ENCODE measurements at places on chromosomes 4 and X.

DNA sequence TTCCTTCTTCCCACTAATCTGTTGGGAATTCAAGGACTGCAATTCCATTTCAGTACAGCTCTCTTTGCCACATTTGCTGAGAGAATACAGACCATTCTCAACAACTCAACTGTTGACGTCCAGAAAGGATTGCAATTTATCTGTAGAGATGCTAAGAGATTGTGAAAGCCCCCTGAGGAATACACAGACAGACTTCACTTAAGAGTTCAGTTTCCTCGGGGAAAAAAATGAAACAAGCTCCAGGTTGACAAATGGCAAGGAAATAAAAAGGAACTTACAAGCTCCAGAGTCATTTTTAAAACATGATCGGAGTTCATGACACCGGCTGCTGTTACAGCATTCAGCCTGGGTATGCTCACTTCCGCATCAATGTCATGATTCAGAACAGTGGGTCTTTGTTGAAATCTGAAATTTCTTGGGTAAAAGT, 13.8 kb downstream of the TLR10 start:
- DNase-seq, result no peak

- DNase-seq, result peak; percentile 65
Observed at GRCh38 chr4:127782275-127783025, at the start of gene HSPA4L. TSS of gene HSPA4L (plus strand) at chr4:127782322. CDS start at chr4:127782551, 229 bp downstream.

GRCh38 chr4:141020801-141021261, 112.4 kb downstream of the RNF150 start:
- no peak for DNase-seq

GRCh38 chrX:71638409-71638808, 20.1 kb upstream of the CXCR3 start:
- no peak for DNase-seq

GRCh38 chrX:133677123-133678063, 262.1 kb upstream of the GPC4 start:
- DNase-seq, result no peak

- no peak for DNase-seq
Observed at GRCh38 chr4:63921561-63921960, 487.7 kb downstream of the TECRL start.

DNA sequence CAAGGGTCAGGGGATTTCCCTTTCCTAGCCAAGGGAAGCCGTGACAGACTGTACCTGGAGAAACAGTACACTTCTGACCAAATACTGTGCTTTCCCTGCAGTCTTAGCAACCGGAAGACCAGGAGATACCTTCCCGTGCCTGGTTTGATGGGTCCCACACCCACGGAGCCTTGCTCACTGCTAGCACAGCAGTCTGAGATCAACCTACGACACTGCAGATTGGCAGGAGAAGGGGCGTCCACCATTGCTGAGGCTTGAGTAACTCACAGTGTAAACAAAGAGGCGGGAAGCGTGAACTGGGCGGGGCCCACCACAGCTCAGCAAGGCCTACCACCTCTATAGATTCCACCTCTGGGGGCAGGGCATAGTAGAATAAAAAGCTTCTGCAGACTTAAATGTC, 48.7 kb upstream of the SRD5A3 start:
- DNase-seq, result no peak

- no peak for DNase-seq
Observed at GRCh38 chr4:139559687-139560086, 3.7 kb upstream of the SETD7 start.

DNA sequence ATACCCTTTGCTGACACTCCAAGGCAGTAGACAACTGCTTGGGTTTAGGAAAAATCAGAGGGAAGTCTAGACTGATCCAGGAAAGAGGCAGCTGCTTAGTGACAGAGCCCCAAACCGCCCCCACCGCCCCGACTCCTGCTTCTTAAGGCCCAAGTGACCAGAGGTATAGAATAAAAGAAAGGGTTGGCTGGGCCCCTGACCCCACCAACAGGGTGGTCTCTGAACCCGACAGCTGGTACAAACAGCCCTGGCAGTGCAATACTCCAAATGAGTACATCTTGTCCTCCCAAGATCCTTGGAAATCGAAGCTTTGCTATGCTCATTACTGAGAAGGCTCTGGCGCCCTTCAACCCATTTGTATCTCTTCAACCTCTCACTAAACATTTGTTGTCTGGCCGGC, 78.1 kb upstream of the PLAC1 start:
- no peak for DNase-seq

- DNase-seq, result no peak
Observed at GRCh38 chr4:6076391-6076790, 58.2 kb upstream of the C4orf50 start.

GRCh38 chr4:113560579-113560978, 201.0 kb downstream of the CAMK2D start:
- no peak for DNase-seq

GRCh38 chr4:82248903-82249632, 124.7 kb downstream of the HNRNPD start:
- DNase-seq, result no peak

- DNase-seq, result no peak
Observed at GRCh38 chrX:135543172-135543571, 22.7 kb downstream of the INTS6L start.

- DNase-seq, result no peak
Observed at GRCh38 chrX:153370293-153371055, 30.7 kb downstream of the PNMA6E start.

DNA sequence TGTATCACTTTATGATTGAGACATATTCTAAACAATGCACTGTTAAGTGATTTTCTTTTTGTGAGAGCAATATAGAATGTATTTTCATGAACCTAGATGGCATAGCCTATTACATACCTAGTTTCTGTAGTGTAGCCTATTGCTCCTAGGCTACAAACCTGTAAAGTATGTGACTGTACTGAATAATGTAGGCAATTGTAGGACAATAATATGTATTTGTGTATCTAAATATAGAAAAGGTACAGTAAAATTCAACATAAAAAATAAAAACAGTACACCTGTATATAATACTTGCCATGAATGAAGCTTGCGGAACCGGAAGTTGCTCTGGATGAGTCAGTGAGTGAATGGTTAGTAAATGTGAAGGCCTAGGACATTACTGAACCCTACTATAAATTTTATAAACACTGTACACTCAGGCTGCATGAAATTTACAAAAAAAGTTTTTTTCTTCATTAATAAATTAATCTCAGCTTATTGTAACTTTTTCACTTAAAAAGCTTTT, 106.7 kb downstream of the VSIG4 start:
- DNase-seq, result no peak

GRCh38 chrX:141278306-141278705, 36.0 kb upstream of the SPANXC start:
- no peak for DNase-seq

GRCh38 chrX:84469226-84469625, 33.0 kb downstream of the HDX start:
- DNase-seq, result no peak

DNA sequence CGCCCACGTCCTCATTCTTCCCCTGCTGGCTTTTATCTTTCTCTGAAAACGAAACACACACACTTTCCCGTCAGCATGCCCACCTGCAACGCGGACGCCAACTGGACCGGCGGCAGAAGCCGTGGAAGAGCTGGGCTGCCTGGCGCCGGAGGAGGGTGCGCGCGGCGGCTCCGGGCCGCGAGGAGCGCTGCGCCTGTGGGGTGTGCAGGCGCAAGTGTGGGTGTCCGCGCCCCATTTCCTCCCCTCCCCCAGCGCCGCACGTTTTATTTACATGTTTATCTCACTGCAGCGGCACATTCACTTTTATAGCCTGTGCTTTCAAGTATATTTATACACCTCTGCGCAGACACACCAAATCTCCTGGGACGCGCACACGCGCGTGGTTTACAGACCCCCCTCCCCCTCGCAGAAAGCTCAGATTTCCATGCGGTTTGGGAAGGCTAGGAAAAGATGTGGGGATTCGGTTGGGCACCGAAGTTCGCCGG, 1.5 kb downstream of the PITX2 start:
- no peak for DNase-seq

GRCh38 chr4:126242679-126243390, 928.1 kb downstream of the FAT4 start:
- no peak for DNase-seq

DNA sequence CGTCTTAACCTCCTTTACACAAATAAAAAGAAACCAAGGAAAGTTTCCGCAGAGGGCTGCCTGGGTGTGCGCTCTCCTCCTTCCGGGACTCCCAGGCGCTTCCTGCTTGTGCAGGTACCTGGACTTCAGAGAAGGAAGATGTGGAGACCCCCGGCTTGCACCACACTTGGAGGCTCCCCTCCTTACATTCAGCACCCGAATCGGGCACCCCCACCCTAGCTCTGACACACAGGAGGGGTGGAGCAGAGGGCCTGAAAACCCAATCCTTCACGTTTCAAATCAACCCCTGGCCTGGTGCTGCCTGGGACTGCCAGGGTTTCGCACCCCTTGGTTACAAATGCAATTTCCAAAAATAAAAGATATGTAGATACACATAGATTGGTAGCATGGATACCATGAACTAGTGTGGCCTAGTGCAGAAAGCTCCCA, 3.1 kb downstream of the NKX3-2 start:
- peak; percentile 27 for DNase-seq

DNA sequence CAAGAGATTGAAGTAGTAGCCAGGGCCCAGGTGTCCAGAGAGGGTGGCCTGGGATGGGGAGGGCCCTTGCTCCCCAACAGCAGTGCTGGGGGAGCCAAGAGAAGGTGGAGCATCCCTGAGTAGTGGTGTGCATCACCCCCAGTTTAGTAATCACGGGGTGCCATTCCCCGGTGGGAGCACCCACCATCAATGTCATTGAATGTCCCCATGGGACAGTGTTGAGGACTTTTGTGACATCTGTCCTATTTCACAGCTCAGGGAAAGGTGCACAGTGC, 4.4 kb upstream of the CPZ start:
- DNase-seq, result no peak

DNA sequence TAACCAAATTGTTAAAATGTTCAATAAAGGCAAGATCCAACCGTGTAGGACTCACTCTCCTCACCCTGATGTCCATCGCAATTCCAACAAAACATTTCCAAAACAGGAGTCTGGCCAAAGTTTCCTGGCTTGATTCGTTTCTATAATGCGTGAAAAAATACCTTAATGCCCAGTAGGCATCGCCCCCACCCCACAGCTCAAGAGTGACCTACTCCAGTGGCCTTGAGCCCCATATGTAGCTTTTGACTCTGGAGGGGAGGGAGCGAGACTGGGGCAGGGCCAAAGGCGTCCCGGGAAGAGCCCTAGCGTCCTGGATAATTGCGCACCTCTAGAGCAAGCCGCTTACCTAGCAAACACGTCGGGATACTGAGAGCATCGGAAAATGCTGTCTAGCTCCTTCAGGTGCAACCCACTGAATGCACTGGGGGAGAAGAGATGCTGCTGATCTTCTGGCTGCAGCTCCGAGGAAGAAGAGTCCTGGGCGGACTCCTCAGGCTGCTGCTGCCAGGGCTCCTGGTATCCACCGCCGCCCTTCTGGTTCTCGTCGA, 55.6 kb upstream of the NKAP start:
- no peak for DNase-seq

- peak; percentile 51 for DNase-seq
Observed at GRCh38 chrX:154123241-154124219, 20.5 kb upstream of the OPN1LW start.

DNA sequence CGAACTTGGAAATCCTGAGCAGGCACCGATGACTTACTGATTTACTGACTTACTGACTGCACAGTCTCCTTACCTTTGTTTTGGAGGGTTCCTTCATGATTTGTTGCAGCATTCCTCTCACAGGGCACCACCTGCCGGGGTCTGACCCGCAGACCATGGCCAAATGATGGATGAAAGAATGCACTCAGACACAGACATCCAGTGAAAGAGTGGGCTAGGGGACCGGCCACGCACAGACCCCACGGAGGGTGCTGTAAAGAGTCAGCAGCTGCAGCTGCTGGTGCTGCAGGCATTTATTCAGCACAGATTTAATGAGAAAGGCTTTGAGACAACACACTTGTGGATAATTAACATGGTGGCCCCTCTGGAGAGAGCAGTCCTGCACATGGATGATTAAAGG, 3.4 kb downstream of the MAGEB5 start:
- no peak for DNase-seq

DNA sequence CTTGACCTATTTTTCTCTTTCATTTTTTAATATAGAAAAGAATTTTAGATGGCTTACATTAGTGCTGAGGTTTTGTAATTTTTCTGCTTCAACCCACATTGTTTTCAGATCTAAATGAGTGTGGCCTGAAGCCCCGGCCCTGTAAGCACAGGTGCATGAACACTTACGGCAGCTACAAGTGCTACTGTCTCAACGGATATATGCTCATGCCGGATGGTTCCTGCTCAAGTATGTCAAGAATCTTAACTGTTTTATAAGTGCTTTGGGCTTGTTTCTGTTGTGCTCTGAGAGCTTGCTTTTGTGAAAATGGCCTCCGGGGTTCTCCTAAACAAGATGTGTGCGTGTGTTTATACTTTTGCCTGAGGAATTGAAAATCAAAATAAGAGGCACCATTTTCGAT, 41.6 kb downstream of the NPNT start:
- no peak for DNase-seq

All from GM13976 (cell line).